CD14-positive monocyte (primary cell): ENCODE measurements at places on chromosomes 6 and 20. TPM values are rescaled to one million over a fixed set of nuclear protein-coding genes. Genes with fewer than 3 reads are reported as not detected.

LINC00237 gene
- not detected in 2 replicates for polyA plus RNA-seq

MRPL2 gene
- polyA plus RNA-seq, result 23.9 TPM

KCNQ5 gene
- polyA plus RNA-seq, result not detected

CDC40 gene
- polyA plus RNA-seq, result 5.2 and 13.6 TPM in 2 replicates

TAB2 gene
- 16.7 and 32.0 TPM in 2 replicates for polyA plus RNA-seq

MYH7B gene
- not detected for polyA plus RNA-seq
